ENCODE measurements at places on chromosomes 1 and 21. TPM values are rescaled to one million over a fixed set of nuclear protein-coding genes. Genes with fewer than 3 reads are reported as not detected.

The CHIA gene
- polyA plus RNA-seq, result not detected

The SLC9C2 gene
- not detected for polyA plus RNA-seq

- no peak for DNase-seq
Observed at GRCh38 chr1:52127181-52128180, 14.4 kb upstream of the ZFYVE9 start.

DNA sequence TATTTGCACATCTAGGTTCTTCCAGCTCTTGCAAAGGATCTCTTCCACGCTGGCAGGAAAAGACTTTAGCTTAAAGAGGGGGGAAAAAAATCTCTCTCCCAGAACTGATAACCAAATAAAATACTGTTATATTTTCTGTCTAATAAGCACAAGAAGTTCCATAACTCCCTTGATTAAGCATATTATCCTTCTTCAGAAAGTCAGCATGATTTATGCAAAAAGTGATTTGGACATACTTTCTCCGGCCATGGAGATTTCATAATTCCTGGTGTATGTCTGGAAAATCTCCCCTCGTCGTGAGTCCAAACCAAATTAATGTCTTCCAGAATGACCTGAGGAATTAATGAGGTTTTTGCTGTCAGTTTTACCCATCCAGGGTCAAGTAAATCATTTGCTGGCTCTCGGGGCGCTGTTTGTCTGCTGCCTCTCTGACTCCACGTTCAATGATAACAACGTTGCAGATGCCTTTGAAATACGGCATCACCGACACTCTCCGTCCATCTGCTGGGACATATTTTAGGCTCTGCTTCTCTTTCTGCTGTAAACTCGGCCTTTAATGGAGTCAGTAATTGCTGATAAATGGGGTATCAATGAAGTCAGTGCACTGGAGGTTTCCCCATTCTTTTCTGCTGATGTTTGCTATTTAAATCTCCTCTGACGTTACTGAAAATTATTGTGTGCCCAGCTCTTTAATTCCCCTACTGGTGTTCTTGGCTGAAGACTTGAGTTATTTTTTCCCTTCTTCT lies 112.9 kb downstream of the HLX start:
- no peak for DNase-seq

DNA sequence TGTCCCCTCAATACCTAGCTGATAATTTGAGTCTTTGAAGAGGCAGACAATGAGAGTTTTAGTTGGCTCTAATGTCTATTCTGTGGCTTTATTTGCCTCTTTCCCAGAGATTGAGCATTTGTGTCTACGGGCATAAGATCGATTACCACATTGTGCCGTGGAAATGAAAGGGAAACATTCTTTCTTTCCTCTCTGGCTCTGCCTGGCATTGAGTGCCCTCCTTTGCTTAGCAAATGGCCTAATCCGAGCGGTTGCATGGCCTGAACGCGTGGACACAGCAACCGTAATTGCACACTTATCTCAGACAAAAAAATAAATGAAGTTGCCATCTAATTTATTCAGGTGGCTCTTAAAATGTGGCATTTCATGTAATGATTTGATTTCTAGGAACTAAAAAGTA lies 247.9 kb downstream of the ADGRL2 start:
- DNase-seq, result no peak

- peak; percentile 71 for DNase-seq
Observed at GRCh38 chr1:61754545-61754944, 12.3 kb downstream of the PATJ start.

- DNase-seq, result no peak
Observed at GRCh38 chr1:21175324-21175669, 1.4 kb downstream of the EIF4G3 start.

- DNase-seq, result no peak
Observed at GRCh38 chr21:35351434-35351833, 302.3 kb upstream of the RUNX1 start.

GRCh38 chr1:109490029-109490933 lies 3.6 kb upstream of the CYB561D1 start:
- DNase-seq, result no peak

- DNase-seq, result no peak
Observed at GRCh38 chr1:206117151-206117948, at the start of gene AVPR1B. TSS of gene AVPR1B (minus strand) at chr1:206117388. CDS start at chr1:206116890, 498 bp downstream.

DNA sequence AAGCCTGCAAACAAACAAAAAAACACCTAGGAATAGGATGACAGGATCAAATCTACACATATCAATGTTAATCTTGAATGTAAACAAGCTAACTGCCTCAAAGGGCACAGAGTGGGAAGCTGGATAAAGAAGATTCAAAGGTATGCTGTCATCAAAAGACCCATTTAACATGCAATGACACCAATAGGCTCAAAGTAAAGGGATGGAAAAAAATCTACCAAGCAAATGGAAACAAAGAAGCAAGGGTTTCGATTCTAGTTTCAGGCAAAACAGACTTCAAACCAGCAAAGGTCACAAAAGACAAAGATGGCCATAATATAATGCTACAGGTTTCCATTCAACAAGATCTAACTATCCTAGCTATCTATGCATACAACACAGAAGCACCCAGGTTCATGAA lies 16.2 kb upstream of the OR2T10 start:
- no peak for DNase-seq

GRCh38 chr1:17890056-17890814 lies 135.1 kb downstream of the ACTL8 start:
- no peak for DNase-seq

GRCh38 chr1:25550683-25551310 lies 7.4 kb downstream of the LDLRAP1 start:
- DNase-seq, result no peak

- DNase-seq, result no peak
Observed at GRCh38 chr1:226604560-226605317, 56.2 kb downstream of the STUM start.

GRCh38 chr1:71304125-71304524 lies 223.3 kb upstream of the ZRANB2 start:
- no peak for DNase-seq

GRCh38 chr1:156931211-156931952 lies 10.9 kb downstream of the LRRC71 start:
- DNase-seq, result no peak

DNA sequence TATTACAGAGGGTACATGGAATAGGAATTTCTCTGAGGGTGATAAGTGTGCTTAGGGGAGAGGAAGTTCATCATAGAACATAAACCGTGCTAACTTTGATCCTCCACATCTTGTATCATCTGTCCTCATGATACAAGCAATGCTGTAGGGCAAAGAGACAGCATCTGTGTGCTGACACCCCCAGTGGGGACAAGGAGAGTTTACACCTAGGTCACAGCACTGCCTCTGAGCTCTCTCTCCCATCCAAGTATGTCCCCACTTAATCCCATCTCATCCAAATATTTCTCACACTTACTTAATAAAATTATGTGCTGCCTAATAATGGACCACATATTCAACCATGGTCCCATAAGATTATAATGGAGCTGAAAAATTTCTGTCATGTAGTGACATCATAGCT lies 4.3 kb upstream of the TEDDM1 start:
- no peak for DNase-seq

DNA sequence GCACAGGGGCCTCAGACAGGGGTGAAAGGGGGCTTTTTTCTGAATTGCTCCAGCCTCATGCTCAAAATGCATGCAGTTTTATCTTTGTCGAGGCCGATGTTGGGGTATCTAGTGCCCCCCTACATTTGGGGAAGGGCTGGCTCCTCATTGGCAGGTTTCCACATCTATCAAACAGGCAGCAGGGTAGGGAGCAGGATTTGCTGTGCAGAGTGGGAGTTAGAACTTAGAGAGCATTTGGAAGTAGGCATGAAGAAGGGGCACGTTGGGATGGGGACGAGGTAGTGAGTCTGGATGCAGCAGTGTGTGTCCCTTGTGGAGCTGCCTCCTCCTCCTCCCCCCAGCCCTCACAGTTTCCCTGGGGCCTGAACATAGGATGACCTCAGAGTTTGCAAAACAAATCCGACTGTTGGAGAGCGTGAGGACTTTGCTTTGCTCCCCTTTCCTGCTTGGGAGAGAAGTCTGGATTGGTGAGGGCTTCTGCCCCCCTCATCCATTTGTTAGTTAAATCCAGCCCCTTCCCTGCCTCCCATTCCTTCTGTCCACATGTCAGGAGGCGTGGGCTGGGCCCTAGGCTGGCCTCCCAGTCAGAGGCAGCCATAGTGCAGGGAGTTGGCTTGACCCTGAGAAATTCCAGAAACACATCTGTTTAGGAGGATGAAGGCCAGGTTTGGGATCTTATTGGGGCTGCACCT lies 36.9 kb upstream of the GPR37L1 start:
- DNase-seq, result no peak

DNA sequence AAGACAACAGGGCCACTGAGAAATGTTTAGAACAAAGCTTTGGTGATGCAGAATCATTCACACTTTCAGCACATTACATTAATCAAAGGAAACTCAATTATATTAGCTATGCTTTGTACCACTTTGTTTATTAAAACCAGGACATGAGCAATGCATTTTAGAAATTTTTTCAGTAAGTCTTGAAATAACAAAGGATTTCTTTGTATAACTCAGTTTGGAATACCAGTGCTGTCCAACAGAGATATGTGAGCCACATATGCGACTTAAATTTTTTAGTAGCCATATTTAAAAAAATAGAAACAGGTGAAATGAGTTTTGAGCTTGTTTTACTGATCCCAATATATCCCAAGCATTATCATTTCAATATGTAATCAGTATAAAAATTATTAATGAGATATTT lies 18.8 kb upstream of the F3 start:
- no peak for DNase-seq

Measured in keratinocyte (primary cell).